Effector memory CD4-positive, alpha-beta T cell (primary cell): ENCODE measurements at places on chromosomes 12 and 14.

- no peaks in the 10 kb centered on the region for H3K4me1 ChIP-seq
- no peaks in the 10 kb centered on the region for H3K27me3 ChIP-seq
- H3K36me3 ChIP-seq: no peaks in the 10 kb centered on the region
- H3K4me3 ChIP-seq: no peak overlapping the region
Observed at GRCh38 chr14:28785096-28785952, 18.7 kb downstream of the FOXG1 start.

DNA sequence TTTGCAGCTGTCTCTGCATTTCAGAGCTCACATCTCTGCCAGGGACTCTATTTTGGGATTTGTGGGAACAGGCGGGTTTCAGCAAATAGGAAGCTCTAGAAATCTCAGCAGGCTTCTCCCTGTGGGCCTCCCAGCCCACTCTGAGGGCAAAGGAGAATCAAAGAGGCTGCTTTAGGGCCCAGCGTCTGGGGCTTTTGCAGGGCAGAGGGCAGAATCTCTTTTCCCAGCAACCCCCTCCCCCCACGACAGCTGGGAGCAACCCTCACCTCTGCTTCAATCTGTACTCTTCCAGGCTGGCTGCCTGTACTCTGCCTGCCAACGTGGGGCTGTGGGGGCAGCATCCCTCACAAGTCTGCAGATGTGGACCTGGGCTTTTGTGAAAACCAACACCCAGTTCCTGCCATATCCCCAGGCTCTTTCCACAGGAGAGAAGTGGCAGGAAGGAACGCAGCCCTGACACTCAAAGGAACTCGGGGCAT is 529.6 kb upstream of the TBX3 start:
- no peaks in the 10 kb centered on the region for H3K27me3 ChIP-seq
- H3K4me1 ChIP-seq: no peaks in the 10 kb centered on the region
- no peaks in the 10 kb centered on the region for H3K36me3 ChIP-seq

DNA sequence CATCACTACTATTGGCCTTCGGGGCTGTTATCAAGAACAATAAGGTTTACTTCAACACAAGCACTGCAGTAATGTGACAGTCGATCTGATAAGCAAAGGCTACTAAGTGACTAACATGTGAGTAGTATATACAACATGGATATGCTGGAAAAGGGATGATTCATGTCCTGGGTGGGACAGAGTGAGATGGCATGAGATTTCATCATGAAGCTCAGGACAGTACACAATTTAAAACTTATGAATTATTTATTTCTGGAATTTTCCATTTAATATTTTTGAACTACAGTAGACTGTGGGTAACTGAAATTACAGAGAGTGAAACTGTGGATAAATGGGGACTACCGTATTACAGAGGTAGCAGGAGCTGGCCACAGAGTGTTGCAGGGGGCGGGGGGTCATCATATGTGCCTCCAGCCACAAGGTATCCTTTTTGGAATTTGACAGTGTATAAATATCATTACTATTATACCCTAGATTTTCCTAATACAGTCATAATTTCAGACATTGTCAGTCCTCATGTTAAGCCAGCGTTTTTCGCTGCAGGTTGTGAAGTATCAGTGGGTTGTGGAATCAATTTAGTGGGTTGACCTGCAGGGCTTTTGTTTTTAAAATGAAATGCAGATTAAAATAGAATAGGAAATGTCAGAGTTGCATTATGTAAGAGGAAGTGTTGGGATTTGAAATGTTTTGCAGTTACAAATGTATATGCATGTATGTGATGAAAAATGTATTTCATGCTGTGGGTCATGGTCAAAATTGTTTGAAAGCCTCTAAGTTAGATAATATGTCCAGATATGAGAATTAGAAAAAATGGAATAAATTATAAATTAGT is 148.0 kb upstream of the NUDT4 start:
- H3K27me3 ChIP-seq: no peaks in the 10 kb centered on the region
- H3K36me3 ChIP-seq: no peaks in the 10 kb centered on the region
- H3K4me1 ChIP-seq: no peaks in the 10 kb centered on the region
- DNase-seq: no peak
- H3K27ac ChIP-seq: no peak overlapping the region
- no peak overlapping the region for H3K4me3 ChIP-seq

DNA sequence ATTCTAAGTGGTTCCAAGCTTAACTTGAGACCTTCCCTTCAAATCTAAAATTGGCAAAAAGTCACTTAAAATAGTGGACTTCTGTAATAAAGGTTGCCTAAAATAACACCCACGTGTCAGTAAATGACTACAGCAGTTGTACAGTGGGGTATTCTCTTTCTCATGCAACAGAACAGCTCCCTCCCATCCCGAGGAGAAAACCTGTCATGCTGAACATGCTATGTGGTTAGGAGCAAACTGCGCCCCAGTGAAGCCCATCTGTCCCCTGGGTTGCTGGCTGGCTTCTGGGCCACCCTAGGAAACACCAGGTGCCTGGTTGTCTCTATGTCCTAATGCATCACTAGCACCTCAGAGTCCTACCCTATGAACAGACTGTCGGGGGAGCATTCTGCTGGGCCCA is 2.7 kb downstream of the BTBD6 start:
- no peaks in the 10 kb centered on the region for H3K27me3 ChIP-seq
- no peak for DNase-seq
- H3K36me3 ChIP-seq: peaks cover 14% of the 10 kb centered on the region

DNA sequence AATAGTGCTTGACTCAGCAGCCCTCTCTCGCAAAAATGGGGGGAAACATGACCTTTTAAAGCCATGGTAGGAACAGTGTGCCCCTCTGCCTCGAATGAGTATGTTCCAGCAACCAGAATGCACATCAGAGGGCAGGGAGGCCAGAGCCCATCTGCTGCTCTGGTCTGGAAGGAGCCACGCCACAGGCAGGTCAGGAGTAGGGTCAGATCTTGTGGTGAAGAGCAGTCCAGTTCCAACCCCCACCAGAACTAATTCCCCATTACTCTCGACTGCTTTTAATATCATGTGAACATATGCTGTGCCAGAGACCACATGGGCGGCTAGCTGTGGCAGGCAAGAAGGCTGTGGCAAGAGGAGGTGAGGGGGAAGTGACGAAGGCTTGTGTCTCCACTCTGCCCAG is 34.6 kb upstream of the TMX1 start:
- H3K4me1 ChIP-seq: no peaks in the 10 kb centered on the region
- H3K27me3 ChIP-seq: no peaks in the 10 kb centered on the region
- H3K4me3 ChIP-seq: no peak overlapping the region
- DNase-seq: no peak

DNA sequence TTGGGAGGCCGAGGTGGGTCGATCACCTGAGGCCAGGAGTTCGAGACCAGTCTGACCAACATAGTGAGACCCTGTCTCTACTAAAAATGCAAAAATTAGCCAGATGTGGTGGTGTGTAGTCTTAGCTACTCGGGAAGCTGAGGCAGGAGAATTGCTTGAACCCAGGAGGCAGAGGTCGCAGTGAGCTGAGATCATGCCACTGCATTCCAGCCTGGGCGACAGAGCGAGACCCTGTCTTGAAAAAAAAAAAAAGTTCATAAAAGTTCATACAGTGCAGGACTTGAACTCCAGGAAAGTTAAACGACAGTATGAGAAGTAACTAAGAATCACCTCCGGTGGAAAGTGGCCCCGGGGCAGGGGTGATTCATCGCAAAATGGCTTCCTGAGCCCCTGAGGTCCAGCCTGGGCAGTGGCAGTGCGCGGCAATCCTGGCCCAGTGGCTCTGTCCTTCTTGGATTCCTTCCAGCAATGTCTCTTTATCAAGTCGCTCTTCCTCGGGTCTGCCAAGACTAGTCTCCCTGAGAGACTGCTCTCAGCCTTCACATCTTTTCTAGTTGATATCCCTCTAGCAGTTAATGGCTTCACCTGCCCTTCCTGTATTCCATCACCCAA is 16.7 kb upstream of the MAP1LC3B2 start:
- H3K36me3 ChIP-seq: no peaks in the 10 kb centered on the region
- no peak overlapping the region for H3K4me3 ChIP-seq
- H3K27me3 ChIP-seq: no peaks in the 10 kb centered on the region
- H3K27ac ChIP-seq: no peak overlapping the region
- no peaks in the 10 kb centered on the region for H3K4me1 ChIP-seq

GRCh38 chr14:56417173-56417572 is 162.4 kb upstream of the TMEM260 start:
- H3K36me3 ChIP-seq: no peaks in the 10 kb centered on the region
- DNase-seq: no peak
- H3K4me3 ChIP-seq: no peak overlapping the region
- H3K27me3 ChIP-seq: no peaks in the 10 kb centered on the region
- no peak overlapping the region for H3K27ac ChIP-seq

- no peak for DNase-seq
- H3K27ac ChIP-seq: no peak overlapping the region
- no peaks in the 10 kb centered on the region for H3K4me1 ChIP-seq
- no peak overlapping the region for H3K4me3 ChIP-seq
Observed at GRCh38 chr12:112116232-112117060, 7.9 kb upstream of the NAA25 start.

DNA sequence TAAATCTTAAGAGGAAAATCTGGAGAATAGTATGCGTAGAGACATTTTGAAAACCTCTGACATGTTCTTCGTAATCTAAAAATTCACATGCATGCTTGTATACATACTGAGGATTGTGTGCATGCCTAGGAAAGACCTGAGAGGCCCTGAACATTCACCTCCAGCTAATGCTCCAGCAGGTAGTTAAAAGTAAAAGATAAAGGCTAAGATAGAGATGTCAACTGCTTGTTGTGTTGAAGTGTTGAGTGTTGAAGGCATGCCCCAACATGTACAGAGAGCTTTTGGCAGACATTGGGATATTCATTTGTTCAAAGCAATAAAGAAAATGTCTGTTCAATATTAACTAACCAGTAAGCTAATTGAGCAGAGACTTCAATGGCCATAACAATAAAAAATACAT is 118.6 kb upstream of the SYT1 start:
- DNase-seq: no peak
- H3K27ac ChIP-seq: no peak overlapping the region
- no peaks in the 10 kb centered on the region for H3K27me3 ChIP-seq
- no peaks in the 10 kb centered on the region for H3K36me3 ChIP-seq

- no peak overlapping the region for H3K27ac ChIP-seq
- DNase-seq: no peak
- H3K4me1 ChIP-seq: no peaks in the 10 kb centered on the region
Observed at GRCh38 chr12:10634427-10634826, 21.0 kb upstream of the MAGOHB start.

GRCh38 chr14:93743270-93744060 is 44.8 kb downstream of the PRIMA1 start:
- H3K36me3 ChIP-seq: no peaks in the 10 kb centered on the region
- no peaks in the 10 kb centered on the region for H3K4me1 ChIP-seq
- DNase-seq: no peak
- no peak overlapping the region for H3K4me3 ChIP-seq

GRCh38 chr14:89233184-89233583 is 183.8 kb downstream of the FOXN3 start:
- no peaks in the 10 kb centered on the region for H3K36me3 ChIP-seq
- H3K4me3 ChIP-seq: no peak overlapping the region
- H3K27me3 ChIP-seq: no peaks in the 10 kb centered on the region
- H3K27ac ChIP-seq: no peak overlapping the region
- no peak for DNase-seq
- no peaks in the 10 kb centered on the region for H3K4me1 ChIP-seq

GRCh38 chr12:15863984-15864383 is 18.2 kb upstream of the STRAP start:
- DNase-seq: no peak
- H3K36me3 ChIP-seq: no peaks in the 10 kb centered on the region
- H3K4me1 ChIP-seq: no peaks in the 10 kb centered on the region
- H3K27ac ChIP-seq: no peak overlapping the region

DNA sequence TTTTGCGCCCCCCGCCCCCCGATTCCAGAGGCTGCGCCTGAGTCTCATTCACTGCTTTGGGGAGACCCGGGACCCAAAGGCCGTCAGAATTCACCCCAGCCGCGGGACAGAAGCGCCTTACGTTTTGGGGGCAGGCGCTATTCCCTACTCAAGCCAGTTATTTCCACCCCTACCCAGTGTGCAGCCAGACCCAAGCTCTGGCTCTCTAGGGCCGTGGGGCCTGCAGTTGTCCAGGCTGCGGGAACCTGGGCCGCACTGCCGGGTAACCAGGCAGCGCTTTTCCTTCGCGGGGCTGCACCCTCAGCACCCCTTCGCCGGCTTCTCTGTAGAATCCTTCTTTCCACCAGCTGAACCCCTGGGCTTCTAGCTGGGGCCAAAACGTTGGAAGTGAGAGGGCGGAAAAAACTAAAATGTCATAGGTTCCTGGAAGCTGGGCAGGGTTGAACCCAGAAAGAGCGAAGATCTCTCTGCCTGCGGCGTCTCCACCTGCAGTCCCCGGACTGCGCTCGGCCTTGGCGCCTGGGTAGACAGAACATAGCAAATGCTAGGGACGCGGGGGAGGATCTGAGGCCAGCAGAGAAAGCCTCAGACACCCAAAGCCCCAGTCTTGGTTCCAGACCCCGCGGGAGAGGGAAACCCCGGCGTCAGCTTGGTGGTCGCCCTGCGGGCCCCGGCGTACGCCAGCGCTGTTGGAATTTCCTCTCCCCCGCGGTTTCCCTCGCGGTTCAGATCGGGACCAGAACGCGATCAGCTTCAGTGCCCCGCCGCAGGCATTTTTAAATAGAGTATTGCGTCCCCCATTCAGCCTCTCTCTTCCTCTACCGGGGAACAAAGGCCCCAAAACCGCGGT is 18.3 kb downstream of the TBX3 start:
- DNase-seq: no peak
- no peaks in the 10 kb centered on the region for H3K36me3 ChIP-seq
- no peak overlapping the region for H3K4me3 ChIP-seq
- H3K4me1 ChIP-seq: no peaks in the 10 kb centered on the region

DNA sequence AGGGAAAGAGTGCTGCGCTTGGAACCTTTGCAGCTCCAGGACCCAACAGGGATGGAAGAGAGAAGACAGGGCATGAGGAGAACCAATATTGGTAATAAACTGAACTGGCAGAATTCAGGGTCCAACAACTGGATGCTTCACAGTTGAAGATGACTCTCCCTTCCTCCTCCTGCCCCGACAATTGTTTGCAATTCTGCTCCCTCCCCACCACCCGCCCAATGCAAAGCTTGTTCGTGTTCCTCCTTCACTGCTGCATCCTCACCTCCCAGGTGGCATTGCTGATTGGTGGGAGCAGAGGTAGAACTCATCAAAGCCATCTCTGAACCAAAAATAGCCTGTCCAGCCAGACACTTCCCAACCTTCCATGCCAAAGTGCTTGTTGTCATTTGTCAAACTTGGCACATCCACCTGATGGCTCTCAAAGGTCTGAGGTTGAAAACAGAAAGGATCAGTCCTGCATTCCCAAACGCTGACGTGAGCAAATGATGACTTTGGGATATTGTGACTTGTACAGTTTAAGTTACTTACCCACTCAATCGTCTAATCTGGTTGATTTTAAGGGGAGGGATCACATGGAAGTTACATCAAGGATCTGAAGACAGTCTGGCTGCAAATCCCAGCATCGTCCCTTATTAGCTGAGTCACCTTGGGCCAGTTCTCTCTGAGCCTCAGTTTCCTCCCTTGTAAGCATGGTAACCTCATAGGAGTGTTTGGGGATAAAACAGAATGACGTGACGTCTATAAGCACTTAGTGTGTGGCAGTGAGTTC is 242.6 kb upstream of the CRY1 start:
- no peaks in the 10 kb centered on the region for H3K27me3 ChIP-seq
- no peak overlapping the region for H3K4me3 ChIP-seq
- H3K27ac ChIP-seq: no peak overlapping the region

DNA sequence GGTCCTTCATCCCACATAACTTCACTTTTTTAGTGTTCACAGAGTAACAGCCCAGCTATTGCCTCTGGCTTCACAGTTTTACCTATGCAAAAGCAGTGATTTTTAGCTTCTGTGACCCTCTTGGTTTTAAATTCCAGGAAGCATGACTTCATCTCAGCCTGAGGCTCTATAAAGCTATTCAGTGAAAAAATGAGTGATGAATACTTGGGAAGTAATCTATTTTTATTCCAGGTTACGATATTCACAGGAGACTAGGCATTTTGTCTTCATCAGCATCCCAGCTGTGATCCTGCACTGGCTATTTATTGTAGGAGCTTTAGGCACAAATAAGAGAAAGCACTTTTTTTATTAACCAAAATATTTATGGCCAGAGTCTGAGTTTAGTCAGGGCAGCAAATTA is 164.8 kb downstream of the SNAPC1 start:
- H3K27ac ChIP-seq: no peak overlapping the region
- DNase-seq: no peak
- H3K27me3 ChIP-seq: no peaks in the 10 kb centered on the region
